ENCODE measurements at places on chromosomes 5 and 9.

- no peak for DNase-seq
Observed at GRCh38 chr5:53355931-53356330, 124.5 kb upstream of the FST start.

- no peak for DNase-seq
Observed at GRCh38 chr5:9207817-9208418, 338.0 kb downstream of the SEMA5A start.

DNA sequence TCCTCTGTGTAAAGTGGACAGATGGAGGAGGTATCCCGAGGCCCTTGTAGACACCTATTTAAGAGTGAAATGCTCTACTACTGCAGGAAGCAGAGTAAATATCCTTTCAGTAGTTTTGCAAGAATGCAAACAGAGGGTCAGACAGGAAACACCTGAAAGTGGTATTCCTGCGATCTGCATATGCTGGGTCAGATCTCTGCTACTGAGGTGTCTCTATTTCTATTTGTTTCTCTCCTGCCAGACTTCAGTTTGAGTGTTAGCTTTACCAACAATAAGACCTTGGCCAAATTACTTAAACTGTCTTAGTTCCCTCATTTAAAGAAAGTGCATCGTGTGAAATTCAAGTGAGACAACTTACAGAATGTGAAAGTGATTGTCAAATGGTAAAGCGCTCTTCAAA lies 47.6 kb downstream of the JAKMIP2 start:
- no peak for DNase-seq

GRCh38 chr5:175542966-175543235 lies 64.5 kb downstream of the SFXN1 start:
- no peak for DNase-seq

DNA sequence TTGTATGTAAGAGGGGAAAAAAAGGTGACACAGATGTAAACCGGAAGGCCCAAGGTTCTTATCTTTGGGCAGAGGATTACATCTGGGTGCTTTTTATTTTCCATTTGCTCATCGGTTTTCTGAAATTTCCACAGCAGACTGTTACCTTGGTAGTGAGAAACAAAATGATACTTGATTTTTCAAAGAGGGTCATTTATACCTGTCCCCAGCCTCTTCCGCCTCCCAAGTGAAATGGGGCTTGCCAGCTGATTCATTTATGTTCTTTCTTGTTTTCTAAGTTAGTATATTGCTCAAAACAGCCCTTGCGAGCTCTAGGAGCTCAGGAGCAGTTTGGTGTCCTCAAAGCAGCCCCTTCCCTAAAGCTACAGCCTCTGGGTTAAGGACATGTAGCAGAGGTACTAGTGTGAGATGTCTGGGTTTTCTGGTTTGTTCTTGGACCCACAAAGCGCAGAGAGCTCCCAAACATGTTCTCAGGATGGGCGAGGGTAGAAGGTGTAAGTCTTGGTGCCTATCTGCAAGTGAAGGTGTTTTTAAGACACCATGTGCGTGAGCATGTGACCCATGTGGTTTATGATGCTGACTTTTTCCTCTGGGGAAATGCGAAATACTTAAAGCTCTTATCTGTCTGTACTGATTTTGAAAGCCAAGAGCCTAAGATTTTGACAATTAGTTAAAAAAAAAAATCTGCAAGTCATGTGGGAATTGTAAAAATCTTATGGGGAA lies 38.3 kb downstream of the DAPK1 start:
- no peak for DNase-seq

GRCh38 chr5:131266370-131267060 lies 2.7 kb downstream of the CDC42SE2 start:
- no peak for DNase-seq

DNA sequence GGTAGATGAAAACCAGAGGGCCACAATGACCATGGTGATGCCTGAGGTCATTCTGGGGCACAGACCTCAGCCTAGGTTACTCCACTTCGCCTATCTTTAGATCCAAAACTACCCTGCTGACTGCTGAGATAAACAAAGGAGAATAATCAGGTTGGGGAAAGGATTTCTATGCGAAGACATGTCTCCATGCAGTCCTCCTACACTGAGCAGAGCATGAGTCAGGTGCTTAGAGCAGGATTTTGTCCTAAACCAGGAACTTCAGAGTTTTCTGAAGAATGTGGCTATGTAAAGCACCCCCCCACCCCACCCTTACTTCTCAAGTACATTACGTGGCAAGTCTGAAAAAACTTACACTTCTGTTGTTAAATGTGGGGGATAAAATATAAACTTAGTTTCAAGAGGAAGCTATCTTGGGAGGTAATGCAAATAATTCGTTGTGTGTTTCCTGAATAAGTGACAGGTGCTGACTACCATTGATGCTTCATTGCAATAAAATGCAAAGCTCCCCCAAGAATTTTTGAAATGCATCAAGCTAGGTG lies 19.4 kb downstream of the PDCD1LG2 start:
- DNase-seq = no peak

- DNase-seq = no peak
Observed at GRCh38 chr5:107764976-107765804, 94.5 kb upstream of the EFNA5 start.

GRCh38 chr9:108478431-108479332 lies 377.1 kb downstream of the ACTL7B start:
- DNase-seq = no peak

GRCh38 chr9:5479994-5480694 lies 29.8 kb downstream of the CD274 start:
- DNase-seq = no peak
